ENCODE measurements at places on chromosomes 12 and 14.

GRCh38 chr14:100698666-100699448 is 27.8 kb upstream of the DLK1 start:
- DNase-seq, result no peak

- DNase-seq, result no peak
These were observed 162.1 kb downstream of the ESRRB start for GRCh38 chr14:76537906-76538647.

- peak; percentile 40 for DNase-seq
These were observed 1.7 kb upstream of the DUSP6 start for GRCh38 chr12:89353823-89354611.

DNA sequence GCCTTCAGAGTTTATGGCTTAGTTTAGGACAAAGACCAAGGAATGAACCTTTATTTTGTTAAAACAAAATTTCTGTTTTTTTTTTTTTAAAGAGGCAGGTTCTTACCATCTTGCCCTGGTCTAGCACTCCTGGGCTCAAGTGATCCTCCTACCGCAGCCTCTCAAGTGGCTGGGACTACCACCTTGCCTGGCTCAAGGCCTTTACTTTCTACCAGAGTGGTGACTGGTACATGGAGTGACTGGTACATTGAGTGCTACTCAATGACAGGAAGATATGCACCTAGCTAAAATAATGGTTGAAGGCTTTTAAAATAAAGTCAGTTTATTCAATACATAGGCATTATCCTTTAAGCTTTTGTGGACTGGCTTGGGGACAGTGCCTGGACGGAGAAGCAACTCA is 32.6 kb downstream of the PRICKLE1 start:
- no peak for DNase-seq

GRCh38 chr12:24960222-24960855 is 11.4 kb upstream of the BCAT1 start:
- no peak for DNase-seq

DNA sequence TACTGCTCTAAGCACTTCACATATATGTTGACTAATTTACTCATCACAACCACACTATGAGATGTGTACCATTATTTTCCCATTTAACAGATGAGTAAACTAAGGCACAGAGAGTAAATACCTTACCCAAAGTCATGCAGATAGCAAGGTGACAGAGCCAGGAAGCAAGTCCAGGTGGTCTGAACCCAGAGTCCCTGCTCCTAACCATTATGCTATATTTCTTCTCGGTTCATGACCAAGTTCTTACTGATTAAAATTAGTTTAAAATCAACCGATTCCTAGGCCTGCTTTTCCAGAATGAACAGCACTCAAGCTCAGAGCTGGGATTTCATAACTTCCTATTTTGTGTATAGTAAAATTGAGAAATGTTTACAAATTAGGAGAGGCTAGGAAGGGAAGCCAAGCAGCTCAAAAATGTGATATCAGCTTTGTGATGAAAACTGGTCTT is 85.5 kb upstream of the EGLN3 start:
- no peak for DNase-seq

DNA sequence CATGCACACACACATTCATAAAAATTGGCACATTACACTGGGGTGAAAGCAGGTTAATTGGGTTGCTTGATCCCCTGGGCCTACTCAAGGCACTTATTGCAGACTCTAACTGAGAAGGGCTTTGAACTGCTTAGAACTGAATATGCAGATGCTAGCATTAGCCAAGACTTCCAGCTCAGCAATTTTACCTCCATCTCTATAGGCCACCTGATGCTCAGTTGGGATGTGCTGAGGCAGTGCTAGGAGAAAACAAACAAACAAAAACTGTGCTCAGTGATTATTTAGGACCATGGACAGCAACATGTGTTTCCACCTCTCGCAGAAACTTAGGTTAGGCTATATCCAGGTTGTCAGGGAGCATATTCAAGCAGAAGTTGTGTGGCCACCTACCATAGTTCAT is 124.8 kb upstream of the WSCD2 start:
- no peak for DNase-seq

GRCh38 chr12:6917491-6918231 is 3.3 kb downstream of the ENO2 start:
- DNase-seq, result no peak

DNA sequence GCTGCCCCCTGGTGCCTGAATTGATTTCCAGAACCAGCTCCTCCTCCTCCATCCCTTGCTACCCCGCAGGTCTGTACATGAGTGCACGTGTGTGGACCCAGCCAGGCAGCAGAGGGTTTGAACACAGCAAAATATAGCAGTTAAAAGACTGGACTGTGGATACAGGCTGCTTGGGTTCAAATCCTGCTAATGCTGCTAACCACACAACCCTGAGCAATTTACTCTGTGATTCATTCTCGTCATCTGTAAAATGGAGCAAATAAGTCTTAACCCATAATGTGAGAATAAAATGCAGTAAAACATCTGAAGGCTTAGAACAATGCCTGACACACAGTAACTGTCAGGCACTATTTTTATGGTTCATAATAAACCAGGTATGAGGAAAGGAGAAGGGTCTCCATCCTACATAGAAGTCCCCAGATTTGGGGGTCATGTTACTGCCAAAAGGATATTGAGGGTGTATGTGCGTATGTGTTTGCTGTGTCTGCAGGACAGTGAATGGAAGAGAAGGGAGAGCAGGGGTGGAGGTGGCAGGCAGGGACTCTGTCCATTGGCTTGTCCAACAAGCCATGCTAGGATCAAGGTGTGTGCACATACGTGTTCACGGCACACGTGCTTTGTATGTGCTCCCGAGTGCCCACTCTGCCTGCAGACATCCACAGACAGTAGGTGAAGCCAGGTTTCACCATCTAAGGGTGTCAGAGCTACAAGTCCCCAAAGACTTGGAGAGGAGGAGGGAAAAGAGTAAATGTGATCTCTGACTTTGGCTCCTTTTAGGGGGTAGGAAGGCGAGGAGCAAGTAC is 1.5 kb upstream of the STAT6 start:
- peak; percentile 80 for DNase-seq

- no peak for DNase-seq
These were observed 87.9 kb upstream of the METAP2 start for GRCh38 chr12:95386051-95386450.

DNA sequence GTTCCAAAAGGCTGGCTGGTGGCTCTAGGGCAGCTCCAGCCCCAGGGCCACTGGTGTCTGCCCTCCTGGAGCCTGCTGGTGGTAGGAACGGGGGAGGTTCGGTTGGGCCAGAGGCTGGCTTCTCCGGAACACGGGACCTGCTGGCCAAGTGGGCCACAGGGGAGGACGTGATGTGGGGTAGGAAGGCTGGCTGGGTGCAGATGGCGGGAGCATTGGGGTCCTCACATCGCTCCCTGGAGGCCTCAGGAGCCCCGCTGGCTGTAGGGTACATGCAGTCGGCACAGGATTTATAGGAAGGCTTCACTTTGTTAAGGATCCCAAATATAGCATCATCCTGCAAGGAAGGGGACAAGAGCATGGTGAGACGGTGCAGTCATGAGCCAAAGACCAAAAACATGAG is 57.6 kb upstream of the CORO1C start:
- DNase-seq, result no peak

- DNase-seq, result no peak
These were observed 161.8 kb downstream of the EFCAB11 start for GRCh38 chr14:89792489-89793366.

DNA sequence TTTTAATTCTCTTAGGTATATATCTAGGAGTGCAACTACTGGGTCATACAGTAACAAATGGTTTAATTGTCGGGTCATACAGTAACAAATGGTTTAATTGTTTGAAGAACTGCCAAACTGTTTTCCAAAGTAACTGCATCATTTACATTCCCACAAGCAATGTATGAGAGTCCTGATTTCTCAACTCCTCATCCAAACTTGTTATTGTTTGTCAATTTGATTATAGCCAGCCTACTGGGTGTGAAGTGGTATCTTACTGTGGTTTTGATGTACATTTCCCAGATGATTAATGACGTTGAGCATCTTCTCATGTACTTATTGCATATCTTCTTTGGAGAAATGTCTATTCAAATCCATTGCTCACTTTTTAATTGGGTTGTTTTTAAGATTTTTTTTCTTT is 67.6 kb upstream of the CFL2 start:
- no peak for DNase-seq

DNA sequence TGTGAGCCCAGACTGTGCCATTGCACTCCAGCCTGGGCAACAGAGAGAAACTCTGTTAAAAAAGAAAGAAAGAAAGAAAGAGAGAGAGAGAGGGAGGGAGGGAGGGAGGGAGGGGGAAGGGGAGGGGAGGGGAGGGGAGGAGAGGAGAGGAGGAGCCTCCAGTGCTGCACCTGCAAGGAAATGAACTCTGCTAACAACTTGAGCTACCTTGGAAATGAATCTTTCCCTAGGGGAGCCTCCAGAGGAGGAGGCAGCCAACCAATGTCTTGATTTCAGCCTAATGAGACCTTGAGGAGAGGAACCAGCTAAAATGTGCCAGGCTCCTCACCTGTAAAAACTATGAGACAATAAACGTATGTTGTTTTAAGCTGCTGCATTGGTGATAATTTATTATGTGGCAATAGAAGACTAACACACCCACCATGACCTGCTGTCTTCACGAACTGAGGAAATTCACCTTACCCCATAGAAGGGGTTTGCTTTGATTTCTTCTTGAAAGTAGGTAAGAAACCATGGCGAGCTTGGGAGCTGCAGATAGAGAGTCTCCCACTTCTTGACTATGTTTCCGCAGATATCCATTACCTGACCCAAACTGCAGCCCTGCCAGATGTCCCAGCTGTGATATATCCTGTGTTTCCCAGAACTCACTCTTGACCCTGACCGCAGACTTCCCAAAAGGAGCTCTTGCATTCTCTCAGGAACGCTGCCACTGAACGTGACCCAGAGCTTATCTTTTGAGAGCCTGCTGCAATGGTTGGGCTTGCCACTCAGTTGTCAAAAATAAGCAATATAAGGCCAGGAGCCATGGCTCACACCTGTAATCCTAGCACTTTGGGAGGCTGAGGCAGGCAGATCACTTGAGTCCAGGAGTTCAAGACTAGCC is 31.5 kb upstream of the TMPO start:
- no peak for DNase-seq

DNA sequence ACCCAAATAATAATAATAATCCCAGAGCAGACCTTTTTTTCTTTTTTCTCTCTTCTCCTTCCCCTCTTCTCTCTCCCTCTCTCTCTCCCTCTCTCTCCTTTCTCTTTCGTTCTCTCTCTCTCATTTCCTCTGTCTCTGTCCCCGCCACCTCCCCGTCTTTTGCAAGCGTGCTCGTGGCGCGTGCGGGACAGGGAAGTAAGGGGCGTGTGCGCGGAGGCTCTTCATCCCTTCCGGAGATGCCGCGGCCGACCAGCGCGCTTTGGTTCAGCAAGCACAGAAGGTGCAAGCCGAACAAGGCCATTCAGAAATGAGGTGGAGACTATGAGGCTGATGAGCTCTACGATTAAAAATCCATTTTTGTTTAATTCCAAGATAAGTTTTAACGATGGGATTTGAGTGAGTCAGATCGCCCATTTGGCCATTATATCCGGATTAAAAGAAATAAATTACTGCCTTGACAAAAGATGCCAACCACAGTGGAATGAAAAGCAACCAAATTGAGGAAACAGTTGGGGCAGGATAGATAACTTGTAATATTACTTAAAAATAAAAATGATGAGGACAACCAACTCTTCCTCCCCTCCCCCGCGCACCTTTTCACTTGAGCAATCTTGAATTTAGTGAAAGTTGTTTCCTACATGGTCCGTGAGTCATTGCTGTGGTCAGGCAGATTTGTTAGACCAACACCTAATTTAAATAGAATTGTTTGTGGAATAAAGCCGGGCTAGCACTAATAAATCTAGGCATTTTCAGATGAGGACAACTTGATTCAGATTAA is 1.2 kb upstream of the AMIGO2 start:
- DNase-seq, result no peak

GRCh38 chr14:80519002-80519401 is 307.7 kb upstream of the DIO2 start:
- DNase-seq, result no peak

DNA sequence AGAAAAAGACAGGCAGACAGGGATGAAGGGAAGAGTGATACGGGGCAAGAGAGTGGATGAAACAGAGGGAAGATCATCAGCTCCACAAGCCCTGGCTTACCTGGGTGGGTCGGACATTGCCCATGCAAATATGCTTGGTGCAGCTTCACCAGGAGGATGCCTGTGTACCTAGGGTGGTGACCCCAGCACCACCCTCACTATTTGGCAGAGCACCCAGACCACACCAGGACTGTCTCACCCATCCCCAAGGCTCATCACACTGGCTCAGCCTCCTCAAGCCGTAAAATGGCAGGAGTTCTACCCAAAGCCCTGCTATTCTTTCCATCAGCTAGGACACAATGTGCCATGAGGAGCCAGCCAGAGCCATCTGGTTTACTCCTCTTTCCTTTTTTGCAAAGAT is 3.0 kb downstream of the GALNT8 start:
- no peak for DNase-seq

DNA sequence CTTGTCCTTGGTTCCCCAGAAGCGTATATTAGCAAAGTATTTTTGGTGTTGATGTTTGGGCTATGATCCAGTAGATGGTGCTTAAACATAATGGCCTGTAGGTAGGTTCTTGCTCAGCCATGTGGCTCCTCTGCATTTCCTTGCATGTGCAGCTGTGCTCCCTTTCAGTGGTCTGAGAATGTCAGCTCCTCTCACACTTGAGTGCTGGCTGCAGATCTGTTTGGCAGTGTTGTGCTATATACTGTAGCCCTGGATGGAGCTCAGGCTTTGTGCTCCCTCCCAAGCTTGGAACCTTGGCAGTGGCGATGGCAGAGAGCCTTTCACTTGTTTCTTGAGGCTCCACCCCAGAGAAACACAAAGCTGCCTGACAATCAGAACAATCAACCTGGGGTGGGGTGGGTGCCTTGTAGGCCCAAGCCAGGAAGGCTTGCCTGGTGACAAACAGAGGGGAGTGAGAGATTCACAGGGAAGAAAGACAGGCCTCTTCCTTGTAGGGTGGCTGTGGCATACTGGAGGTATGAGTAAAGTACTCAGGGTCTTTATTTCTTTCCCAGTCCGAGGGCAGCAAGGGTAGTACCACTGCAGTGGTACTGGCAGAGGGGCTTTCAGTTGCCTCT is 255.3 kb downstream of the RAD51B start:
- DNase-seq, result no peak

DNA sequence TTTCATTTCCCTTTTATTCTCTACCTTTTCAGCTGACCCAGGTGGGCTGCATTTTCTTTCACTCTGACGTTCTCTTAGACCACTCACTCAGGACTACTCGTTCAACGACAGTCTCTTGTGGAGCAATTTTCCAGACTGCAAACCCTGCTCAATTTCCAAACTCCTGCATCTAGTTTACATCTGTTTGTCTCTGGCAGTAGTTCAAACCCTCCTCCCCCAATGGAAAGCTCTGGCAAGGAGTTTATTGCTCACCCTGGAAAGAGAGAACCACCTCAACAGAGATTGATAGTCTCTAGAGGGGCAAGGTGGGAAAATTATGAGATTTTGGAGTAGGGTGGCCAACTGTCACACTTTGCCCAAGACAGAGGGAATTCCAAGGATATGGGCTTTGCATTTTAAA is 130.2 kb downstream of the TSHR start:
- DNase-seq, result no peak

- DNase-seq, result no peak
These were observed 5.8 kb downstream of the PPP1R12A start for GRCh38 chr12:79929065-79929464.

Measured in GM12892 (cell line).